Left cardiac atrium (tissue), 4 donors: ENCODE measurements at places on chromosomes 12 and 14. TPM values are rescaled to one million over a fixed set of nuclear protein-coding genes. Genes with fewer than 3 reads are reported as not detected.
A peak's percentile ranks its signal among the peaks of the same experiment; 100 is the strongest.

The NELL2 gene
- 0.82 TPM for total RNA-seq

The DPF3 gene
- 23.3 TPM for total RNA-seq

GRCh38 chr14:35534873-35535482 is 1.0 kb downstream of the INSM2 start:
- peak; percentile 65 for DNase-seq

GRCh38 chr12:109871668-109872314 is 8.6 kb downstream of the GLTP start:
- no peak for DNase-seq
